NCI-H69 (cell line): ENCODE measurements at places on chromosomes 3 and 15.

DNA sequence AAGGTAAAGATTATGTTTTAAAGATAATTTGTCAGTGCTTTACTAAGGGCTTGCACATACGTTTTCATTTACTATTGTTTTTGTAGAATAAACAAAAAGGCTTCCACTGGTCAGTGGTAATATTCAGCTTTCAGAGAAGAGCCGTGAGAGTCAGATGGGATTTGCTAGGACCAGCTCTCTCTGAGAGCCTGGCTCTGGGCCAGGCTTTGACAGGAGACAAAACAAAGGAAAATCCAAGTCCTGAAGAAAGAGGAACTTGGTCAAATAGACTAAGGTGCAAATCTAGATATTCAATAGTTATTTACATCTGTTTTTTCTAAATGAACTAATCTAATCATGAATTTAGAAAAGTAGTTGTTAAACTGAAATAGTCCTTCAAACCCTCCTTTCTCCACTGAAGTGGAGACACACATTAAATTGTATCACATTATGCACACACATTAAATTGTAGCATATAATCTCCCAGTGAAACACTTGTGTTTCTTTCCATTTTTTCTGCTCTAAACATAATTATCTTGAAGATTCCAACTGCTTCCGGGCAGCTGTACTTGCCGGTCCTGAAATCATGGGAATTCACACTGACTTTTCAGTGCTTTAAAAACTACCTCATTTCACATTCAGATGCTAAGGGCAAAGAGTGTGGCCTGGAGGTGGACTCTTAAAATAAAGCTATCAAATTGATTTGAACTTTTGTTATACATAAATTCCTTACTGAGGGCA lies 55.1 kb upstream of the FILIP1L start:
- peak; percentile 77 for DNase-seq

DNA sequence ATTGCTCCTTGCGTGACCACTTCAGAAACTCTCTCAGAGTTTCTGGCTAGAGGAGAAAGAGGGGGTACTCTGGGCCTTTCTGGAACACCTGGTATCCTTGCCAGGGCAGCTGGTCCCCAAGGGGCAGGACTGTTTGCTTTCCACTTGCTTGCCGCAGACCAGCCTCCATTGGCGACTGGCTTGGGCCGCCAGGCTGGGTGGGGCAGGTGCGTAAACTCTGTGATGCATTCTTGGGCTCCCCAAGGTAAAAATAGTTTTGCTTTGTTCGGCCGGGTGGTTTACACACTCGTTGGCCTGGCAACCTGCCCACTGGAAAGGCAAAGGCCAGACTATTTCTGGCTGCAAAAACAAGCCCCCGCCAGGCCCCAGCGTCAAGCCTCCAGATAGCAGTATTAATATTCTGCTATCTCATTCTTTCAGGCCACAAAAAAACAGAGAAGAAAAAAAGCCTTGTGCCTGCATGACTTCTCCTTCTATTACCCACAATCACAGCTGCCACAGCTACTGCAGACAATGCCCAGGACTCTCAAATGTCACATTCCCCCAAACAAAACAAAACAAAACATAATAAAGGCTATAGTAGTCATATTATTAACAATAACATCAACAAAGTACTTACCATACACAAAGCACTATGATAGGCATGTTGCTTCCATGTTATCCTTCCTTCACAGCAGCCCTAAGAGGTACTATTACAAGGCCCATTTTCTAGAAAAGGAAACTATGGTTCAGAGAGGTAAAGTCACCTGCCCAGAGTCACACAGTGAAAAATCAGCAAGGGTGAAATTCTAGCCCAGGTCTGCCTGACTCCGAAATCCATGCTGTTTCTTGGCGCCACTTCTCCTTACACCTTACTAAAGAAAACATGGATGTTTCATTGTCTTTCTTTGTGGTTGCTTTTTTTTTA lies 14.0 kb upstream of the SSUH2 start:
- DNase-seq = peak; percentile 40

GRCh38 chr3:69460034-69460433 lies 74.1 kb upstream of the FRMD4B start:
- DNase-seq = no peak

DNA sequence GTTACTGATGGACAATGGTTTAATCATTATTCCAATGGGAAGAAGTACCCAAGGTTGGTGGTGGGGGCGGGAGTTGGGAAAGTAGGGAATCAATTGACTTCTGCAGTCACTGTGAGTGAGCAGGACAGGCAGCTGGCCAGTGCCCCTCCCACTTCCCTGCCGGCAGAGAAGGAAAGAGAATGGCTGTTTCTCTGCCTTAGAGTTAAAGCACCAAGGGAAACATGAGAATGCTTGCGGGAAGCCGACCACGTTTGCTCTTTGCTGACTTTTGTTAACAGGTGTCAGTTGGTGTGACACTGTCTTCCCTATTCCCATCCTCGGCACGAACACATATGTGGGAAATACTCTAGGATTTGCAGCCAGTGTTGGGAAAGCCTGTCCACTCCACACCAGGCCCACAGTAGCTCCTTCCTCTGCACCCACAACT lies 33.5 kb upstream of the MFSD1 start:
- peak; percentile 7 for DNase-seq

GRCh38 chr15:95345867-95346266 lies 984.6 kb upstream of the NR2F2 start:
- DNase-seq = no peak
